ENCODE measurements at places on chromosomes 13 and 19.

DNA sequence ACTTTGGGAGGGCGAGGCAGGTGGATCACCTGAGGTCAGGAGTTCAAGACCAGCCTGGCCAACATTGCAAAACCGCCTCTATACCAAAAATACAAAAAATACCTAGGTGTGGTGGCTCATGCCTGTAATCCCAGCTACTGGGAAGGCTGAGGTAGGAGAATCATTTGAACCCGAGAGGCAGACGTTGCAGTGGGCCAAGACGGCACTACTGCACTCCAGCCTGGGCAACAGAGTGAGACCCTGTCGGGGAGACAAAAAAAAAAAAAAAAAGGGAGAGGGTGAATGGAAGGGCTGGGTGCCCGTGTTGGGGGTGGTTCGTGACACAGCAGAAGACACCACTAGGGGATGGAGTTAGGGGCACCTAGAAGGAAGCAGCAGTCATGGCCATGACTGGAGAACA lies 10.8 kb downstream of the CFD start:
- no peak for DNase-seq

DNA sequence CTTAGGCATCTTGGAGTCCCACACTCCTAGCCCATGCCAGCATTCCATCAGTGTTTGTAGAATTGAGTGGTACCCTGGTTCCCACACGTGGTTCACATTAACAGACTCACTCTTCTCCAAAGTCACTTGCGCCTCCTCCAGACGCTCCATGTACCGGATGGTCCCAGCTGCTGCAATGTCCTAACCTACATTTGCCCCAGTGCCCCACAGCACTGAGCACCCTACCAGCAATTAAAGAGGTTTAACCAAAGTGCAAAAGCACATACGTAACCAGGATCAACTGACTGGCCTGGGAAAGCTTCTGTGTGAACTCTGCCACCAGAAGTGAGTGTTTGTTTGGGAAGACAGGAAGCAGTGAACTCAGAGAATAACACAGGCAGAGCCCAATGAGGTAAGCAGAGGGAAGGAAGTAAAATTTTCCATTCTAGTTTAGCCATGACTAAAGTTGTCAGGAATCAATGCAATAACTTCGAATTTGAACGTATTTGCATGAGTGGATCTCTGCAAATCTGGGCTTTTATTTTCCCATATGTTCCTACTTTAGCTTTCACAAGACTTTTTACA lies 7.3 kb upstream of the MEDAG start:
- peak; percentile 84 for DNase-seq

DNA sequence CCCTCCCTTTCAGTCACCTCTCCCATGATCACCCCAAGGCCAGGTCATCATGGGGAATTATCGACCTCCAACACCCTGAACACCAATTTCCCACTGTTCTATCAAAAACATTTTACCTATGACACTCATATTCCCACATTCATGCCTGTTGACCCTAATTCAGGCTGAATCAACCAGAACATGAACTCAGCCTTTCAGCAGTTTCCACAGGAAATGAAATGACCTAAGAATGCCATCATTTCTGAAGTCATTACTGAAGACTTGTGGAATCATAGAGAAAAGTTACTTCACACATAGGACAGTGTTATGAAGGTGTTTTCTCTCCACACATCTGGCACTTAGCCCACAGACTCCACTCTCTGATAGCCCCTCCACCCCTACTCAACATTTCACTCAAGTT lies 29.9 kb upstream of the FAM124A start:
- peak; percentile 14 for DNase-seq

DNA sequence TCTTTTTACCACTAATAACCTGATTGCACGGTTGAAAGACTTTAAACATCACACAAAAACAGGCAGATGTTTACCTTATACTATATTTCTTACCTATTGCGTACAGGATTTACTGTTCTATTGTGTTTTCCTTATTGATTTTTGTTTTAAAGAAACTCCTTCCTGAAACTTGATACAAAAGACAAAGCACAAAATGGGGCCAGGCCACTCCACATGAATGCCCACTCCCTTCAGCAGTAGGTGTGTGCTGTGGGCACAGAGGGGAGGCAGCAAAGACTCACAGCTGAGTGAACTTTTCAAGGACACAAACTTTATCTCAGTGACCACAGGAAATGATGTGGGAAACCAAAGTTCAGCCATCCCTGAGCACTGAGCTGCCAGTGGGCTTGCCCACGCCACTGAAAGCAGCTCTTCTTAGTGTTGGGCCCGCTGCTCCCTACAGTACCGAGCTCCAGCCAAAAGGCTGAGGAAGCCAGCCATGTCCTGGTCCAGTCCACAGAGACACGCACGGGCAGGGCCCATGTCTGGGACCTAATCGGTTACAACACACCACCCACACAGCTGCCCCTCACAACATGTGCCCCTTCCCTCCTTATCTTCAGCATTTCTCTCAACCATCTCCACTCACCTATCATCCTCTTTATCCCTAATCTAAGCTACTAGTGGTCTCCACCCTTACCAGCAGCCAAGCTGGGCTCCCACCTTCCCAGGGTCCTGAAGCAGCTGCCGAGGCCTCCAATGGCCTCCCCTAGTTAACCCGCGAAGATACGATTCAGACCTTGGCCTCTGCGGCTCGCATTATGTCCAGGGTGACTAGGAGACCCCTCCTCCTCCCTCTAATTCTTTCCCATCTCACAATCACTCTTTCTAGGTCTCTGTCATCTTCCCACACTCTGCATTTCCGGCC lies 39.5 kb downstream of the ATP7B start:
- no peak for DNase-seq

DNA sequence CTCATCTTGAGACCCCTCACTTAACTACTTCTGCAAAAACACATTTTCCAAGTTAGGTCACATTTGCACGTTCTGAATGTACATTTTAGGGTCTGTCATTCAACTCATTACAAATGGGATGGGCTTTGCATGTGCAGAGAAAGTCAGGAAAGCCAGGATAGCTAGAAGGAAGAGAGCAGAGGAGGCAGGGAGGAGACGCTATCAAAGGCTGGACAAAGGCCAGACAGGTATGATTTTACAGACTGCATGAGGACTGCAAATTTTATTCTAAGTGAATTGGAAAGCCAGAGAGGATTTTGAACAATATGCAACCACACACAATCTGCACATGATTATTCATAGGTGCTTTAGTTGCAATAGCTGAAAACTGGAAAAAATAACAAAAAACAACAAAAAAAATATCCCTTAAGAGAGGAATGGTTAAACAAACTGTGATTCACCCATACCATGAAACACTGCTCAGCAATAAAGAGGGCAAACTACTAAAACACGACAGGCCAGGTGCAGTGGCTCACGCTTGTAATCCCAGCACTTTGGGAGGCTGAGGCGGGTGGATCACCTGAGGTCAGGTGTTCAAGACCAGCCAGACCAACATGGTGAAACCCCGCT lies 21.1 kb downstream of the SYDE1 start:
- DNase-seq: no peak

- DNase-seq: no peak
These were observed 1.5 kb downstream of the FAM124A start for GRCh38 chr13:51223560-51224270.

DNA sequence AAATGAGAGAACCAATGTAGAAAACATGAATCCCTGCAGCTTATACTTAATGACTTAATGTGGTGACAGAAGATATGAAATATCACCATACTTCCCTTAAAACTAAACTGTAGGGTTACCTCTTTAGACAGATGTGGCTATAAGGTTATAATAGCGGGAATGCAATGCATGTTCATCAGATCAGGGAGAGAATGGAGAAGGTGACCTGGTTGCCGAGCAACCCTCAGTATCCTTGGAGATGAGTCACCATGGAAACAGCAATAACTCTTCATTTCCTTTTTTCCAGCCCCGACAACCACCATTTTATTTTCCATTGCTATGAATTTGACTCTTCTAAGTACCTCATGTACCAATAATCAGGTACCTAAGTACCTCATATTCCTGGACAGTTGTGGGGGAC lies 28.0 kb upstream of the ZNF835 start:
- DNase-seq: no peak

DNA sequence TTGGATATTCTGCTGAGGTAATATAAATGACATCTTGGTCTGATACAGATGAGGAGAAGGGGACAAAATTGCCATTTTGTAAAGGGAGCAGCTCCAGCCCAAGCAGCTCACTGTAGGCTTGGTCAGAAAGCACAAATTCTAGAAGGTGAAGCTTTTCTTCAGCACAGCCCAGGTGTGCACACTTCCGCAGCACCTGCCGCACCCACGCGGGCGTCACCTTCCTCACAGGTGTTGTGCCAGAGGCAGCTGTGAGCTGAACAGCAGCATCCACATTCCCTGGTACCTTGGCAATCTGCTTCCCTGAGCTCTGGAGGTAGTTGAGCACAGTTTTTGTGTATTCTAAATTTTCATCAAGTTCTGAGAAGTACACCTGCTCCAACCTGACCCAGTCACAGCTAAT lies 79.0 kb downstream of the SACS start:
- DNase-seq: no peak

- no peak for DNase-seq
These were observed 16.3 kb downstream of the MYO9B start for GRCh38 chr19:17091758-17092333.

DNA sequence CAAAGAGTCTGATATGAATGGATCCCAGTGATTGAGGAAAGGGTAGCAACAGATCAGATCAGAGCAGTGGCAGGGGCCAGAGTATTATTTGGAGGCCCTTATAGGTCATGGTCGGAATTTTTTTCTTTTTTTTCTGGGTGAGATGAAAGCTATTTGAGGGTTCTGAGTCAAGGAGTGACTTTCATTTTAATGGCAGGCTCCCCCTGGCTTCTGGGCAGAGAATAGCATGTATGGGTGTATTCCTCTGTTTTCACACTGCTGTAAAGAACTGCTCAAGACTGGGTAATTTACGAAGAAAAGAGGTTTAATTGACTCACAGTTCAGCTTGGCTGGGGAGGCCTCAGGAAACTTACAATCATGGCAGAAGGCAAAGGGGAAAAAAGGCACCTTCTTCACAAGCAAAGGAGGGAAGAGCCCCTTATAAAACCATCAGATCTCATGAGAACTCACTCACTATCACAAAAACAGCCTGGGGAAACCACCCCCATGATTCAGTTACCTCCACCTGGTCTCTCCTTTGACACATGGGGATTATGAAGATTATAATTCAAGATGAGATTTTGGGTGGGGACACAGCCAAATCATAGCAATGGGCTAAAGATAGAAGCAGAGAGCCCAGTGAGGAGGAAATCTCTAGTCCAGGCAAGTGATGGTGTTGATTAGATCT lies 3.0 kb upstream of the SLC6A16 start:
- peak; percentile 18 for DNase-seq

- peak; percentile 38 for DNase-seq
These were observed 636 bp downstream of the SF3A2 start for GRCh38 chr19:2237051-2237868.

- DNase-seq: no peak
These were observed 535.1 kb upstream of the SLITRK1 start for GRCh38 chr13:84417416-84417815.

- DNase-seq: peak; percentile 86
These were observed 118.9 kb upstream of the UBL3 start for GRCh38 chr13:29969286-29969685.

DNA sequence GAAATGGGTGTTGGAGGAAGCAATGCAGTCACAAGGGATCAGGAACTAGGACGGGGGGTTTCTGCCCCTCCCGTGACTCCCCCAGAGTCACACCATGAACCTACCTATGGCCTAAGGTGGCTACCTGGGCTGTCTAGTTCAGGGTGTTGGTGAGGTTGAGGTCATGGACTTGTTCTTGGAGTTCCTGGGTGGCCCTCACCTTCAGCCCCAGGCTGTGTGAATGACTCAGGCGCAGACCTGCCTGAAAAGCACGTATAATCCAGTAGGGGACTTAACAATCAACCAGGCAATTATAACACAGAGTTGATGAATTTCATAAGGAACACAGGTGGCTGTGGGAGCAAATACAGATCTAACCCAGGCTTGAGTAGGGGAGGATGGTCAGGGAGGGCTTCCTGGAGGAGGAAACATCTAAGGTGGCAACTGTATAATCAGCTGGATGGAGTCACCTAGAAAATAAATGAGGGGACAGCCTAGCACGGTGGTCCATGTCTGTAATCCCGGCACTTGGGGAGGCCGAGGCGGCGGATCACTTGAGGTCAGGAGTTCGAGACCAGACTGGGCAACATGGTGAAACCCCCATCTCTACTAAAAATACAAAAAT lies 25.6 kb upstream of the ADGRE1 start:
- DNase-seq: no peak

DNA sequence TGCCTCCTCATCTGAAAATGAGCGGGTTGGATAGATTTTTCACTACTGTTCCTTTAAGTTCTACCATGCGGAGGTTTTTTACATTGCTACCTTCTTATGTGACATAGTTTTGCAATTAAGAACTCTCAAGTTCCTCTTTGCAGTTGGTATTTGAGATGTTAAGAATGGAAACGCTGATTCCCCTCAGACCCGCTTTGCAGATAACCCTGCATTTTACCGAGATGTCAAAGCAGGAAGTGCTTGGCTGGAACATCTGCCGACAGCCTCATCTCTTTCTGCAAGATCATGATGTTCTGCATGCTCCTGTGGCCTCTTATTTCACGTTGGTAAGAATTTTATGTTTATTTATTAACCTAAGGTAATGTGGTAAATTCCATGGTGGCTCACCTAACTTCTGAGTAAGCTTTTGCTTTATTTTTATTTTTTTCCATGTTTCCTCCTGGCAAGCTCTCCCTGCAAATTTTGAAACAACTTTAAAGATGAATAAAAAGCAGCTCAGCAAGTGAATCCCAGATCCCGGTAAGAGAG lies 22.5 kb downstream of the PABPC3 start:
- DNase-seq: no peak

DNA sequence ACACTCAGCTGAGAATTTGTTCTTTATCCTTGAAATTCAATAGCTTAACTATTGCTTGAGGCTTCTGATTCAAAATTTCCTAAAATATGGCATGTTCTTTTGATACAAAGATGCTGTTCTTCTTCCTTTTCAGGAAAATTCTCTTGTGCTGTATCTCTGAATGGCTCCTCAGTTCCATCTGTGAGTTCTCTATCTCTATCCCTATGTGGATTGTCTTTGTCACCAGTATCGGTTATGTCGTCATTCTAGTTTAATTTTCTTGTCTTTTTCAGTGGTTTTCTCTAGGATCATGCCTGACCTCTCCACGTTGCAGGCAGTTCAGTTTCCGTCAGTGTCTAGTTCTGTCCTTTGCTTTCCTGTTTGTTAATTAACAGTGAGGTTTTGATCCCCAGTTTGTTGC lies 104.6 kb upstream of the GJB6 start:
- no peak for DNase-seq

- DNase-seq: no peak
These were observed 54.1 kb upstream of the ADGRE1 start for GRCh38 chr19:6833166-6833790.
